ENCODE measurements at places on chromosomes 12 and 14.

- DNase-seq: no peak
Observed at GRCh38 chr14:100762089-100762515, 35.4 kb downstream of the DLK1 start.

- DNase-seq: no peak
Observed at GRCh38 chr12:15131431-15131830, 89.8 kb downstream of the RERG start.

GRCh38 chr12:26452511-26452910 lies 257.1 kb downstream of the SSPN start:
- no peak for DNase-seq

- DNase-seq: no peak
Observed at GRCh38 chr12:93317227-93317626, 60.5 kb upstream of the NUDT4 start.

DNA sequence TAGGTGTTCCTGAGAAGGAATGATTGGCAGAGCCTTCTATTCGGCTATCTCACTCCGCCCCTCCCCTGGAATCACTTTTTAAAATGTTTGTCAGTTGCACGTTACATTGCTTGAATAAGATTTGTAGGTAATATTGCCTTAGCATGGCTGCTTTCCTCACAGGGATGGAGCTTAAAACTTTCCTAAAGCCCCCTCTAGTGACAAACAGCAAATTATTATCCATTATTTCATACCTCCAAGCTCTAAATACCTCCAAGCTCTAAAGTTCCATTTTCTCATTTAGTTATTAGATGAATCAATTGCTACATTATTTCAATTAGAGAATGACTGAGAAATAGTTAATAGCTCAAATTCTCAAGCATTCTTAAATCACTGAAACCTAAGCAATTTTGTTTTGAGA lies 5.1 kb upstream of the SPATA7 start:
- no peak for DNase-seq

- DNase-seq: no peak
Observed at GRCh38 chr12:122352394-122352793, 70.1 kb downstream of the CLIP1 start.

DNA sequence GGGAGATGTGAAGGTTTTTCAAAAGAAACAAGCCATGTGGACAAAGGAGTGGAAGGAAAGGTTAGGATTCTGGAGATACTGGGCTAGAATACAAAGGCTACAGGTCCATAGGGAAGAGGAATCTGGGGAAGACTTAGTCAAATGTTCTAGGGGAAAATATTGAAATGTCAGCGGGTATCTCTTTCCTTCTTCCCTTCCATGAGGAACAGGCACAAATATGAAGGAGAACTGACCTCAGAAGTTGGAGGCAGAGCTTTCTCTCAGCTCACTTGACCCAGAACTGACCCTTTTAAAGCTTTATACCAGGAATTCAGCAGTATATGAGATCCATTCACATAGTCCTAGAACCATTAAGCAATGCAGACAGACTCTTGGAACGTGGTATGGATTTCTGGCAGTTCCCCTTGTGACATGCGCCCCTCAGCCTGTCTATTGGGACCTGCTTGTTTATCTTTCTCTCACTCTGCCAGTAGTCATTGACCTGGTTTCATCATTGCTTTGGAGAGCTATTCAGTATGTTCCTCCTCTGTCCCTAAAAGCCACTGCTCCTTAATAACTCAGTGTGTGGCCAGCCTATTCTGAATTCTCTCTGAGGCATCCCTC lies 43.0 kb upstream of the GSG1 start:
- no peak for DNase-seq

DNA sequence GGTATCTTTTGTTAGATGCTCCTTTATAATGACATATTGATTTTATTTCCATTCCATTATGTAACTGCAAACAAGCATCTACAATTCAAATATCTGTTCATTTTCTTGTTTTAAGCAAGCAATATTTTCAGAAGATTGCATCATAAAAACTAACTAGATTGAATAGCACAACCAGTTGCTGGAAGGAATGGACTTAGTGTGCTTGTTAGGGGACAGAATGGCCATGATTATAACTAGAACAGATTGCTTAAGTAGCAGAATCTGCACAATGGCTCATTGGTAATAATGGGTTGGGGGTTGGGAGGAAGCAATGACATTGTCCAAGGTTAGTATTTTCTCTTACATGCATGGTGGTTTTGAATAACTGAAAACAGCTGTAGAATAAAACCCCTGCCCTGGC lies 939.5 kb downstream of the SLC16A7 start:
- DNase-seq: no peak

- DNase-seq: no peak
Observed at GRCh38 chr12:106048676-106049075, 90.1 kb downstream of the NUAK1 start.

DNA sequence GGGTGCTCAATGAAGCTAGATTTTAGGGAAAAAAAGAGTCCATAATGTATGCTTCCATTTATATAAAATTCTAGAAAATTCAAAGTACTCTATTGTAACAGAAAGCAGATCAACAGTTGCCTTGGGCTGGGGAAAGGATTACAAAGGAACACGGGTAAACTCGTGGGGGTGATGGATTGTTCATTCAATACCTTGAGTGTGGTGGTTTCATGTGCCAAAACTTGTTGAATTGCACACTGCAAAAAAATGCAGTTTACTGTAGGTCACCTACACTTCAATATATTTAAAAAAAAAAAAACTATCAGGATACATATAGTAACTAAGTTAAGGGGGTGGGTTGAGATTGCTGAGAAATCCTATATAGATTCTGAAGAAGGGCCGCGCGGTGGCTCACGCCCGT lies 33.6 kb downstream of the PAWR start:
- DNase-seq: no peak

- no peak for DNase-seq
Observed at GRCh38 chr14:70803321-70804310, 5.7 kb downstream of the MAP3K9 start.

All from NCI-H2081 treated with DMSO at 0.1 percent for 48 hours (cell line).